ENCODE measurements at places on chromosomes 4 and X.
A peak's percentile ranks its signal among the peaks of the same experiment; 100 is the strongest.

DNA sequence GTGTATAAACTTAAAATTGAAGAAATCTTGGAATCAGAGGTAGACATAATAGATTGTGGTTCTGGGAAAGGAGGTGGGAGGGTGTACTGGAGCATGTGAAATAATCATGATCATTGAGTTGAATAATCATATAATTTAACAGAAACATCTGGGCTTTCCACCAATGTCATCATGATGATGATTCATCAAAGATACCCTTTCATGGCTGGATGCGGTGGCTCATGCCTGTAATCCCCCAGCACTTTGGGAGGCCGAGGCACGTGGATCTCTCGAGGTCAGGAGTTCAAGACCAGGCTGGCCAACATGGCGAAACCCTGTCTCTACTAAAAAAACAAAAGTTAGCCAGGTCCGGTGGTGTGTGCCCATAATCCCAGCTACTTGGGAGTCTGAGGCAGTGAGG, 6.7 kb upstream of the RUFY3 start:
- no peak for DNase-seq

DNA sequence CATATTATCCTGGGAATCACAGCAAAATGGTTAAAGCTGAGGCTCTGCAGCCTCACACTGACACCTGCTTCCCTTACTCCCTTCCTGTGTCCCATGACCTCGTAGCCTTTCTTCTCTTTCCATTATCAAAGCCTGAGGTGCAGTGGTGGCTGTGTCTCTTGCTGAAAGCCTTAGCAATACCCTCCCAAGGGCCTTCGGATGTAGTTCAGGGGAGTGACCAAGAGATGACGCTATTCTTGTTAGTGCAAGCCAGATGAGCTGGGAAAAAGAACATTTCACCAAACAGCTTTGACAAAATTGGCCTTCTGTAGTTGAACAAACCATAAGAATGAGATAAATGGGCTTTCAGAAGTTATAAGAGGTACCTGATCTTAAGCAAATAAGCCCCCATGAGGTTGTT, 31.6 kb downstream of the SMIM10L2A start:
- no peak for DNase-seq

DNA sequence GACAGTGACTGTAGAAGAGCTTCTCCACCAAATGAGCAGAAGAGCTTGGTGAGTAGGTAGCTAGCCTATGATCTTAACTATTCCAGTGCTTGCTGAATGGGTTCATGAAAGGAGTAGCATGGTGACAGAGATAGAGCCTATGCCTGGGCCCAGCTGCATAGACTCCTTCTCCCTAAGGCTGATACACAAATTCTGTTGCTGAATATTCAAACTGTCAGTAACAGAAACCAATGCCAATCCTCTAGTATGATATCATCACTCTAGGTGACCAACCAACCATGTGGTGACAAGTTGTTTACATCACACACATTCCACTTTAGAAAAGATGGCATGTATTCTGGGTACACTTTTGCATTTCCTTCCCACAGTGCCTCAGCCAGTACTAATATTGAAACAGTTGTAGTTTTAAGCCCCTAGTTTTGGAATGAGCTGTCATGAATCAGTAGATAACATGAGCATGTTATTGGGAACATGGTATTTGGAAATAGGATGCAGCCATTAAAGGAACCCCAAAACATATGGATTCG, 103.4 kb upstream of the GRXCR1 start:
- DNase-seq: no peak

- peak; percentile 89 for DNase-seq
Observed at GRCh38 chr4:24912252-24913118, at the start of gene CCDC149. CCDC149 (minus strand) TSS chr4:24913042; CDS start chr4:24912864, 178 bp downstream.

DNA sequence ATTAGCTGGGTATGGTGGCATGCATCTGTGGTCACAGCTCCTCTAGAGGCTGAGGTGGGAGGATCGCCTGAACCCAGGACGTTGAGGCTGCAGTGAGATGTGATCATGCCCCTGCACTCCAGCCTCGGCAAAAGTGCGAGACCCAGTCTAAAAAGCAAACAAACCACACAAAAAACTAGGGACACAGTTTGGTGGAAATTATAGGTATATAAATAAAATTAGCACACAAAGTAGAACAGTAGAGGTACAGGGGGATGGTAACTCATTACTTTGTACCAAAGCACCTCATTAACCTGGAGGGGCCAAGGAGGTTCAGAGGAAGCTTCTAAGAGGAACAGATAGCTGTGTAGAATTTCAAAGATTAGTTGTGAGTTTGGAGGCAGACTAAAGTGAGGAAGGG, 5.1 kb downstream of the VBP1 start:
- DNase-seq: no peak

DNA sequence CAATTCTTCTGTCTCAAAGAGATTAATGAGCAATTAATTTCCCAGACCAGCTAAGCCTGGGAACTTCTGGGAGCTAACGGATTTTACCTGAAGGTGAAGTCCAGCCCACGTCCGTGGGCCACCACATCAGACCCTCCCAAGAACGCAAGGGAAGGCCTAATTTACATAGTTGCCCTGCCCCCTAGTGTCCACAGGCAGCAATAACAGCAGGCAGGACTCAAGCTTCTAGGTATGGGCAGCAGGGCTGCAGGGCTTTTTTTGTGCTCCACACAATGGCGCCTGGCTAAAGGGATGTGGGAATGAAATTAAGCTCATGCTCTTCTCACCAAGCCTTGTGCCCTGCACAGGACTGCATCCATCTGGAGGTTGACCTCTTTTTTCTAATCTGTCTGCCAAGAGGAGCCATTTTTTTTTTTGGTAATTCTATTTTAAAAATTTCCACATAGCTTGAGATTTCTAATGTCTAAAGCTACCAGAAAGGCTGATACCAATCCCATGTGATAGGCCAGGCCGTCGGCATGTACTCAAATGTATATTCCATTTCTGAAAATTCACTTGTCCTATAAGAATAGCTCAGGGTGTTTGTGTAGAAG, 111.9 kb upstream of the TMEM164 start:
- peak; percentile 78 for DNase-seq

DNA sequence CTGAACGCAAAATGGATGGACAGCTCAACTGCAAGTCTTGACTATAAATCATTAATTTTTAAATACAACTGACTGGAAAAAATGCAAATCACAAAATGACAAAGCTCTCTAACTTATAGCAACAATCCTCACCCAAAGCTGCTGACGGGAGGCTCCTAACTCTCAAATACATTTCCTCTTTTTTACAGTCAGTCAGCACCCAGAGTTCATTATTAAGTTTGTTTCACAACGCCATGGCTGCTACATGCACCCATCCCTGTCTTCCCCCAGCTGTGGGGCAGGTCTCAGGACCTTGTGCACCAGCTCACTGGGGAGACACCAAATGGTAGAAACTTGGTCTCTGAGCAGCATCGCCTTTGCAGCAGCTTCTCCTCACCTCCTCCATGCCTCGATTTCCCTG, 97.6 kb downstream of the SLC34A2 start:
- no peak for DNase-seq
